Activated CD8-positive, alpha-beta memory T cell treated with anti-CD3 and anti-CD28 coated beads, Interleukin-2, amount 10 ng/mL, durations not matched to agents 7 days and 5 days (primary cell): ENCODE measurements at places on chromosomes 6 and 20.

- H3K4me1 ChIP-seq, result peaks cover 31% of the 10 kb centered on the region
- no peak overlapping the region for H3K27ac ChIP-seq
- H3K36me3 ChIP-seq, result peaks cover 12% of the 10 kb centered on the region
- no peak for DNase-seq
Observed at GRCh38 chr20:33399924-33400323, 1.4 kb downstream of the CDK5RAP1 start.

DNA sequence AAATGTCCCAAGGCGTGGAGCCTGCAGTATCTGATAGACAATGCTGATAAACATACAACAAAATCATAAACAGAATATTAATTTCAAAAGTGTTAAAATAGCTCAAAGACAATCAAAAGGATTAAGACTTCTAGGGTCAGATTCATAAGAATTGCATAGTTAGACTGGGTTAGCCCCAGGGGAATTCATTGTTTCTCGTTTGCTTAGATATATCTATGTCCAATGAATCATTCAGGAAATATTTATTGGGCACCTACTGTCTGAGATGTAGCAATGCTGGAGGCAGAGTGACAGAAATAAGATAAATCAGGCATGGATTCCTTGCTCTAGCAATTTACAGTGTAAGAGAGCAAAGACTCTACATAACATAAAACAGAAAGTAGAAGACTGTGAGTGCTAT is 124.4 kb upstream of the PRL start:
- no peaks in the 10 kb centered on the region for H3K27me3 ChIP-seq
- H3K4me3 ChIP-seq, result no peak overlapping the region
- H3K4me1 ChIP-seq, result no peaks in the 10 kb centered on the region
- H3K27ac ChIP-seq, result no peak overlapping the region
- DNase-seq, result no peak
- no peaks in the 10 kb centered on the region for H3K36me3 ChIP-seq

DNA sequence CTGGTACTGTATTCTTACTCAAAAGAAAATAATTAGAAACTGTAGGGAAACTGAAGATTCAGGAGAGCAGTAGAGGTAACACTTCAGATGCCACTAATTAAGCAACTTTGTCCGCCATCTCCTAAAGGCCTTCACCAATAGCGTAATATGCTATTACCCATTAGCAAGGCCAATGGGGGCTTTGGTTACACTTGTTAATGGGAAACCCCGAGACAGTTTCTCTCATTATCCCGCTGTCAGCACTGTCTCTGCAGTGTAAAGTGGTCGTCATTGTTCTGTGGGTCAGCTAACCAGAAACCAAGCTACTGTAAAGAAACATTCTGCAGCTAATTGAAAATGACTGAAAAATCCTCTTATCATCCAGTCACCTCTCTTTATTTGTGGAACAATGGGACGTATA is 468.0 kb upstream of the POU3F2 start:
- no peak overlapping the region for H3K4me3 ChIP-seq
- H3K36me3 ChIP-seq, result no peaks in the 10 kb centered on the region
- H3K27me3 ChIP-seq, result no peaks in the 10 kb centered on the region
- no peak overlapping the region for H3K27ac ChIP-seq

DNA sequence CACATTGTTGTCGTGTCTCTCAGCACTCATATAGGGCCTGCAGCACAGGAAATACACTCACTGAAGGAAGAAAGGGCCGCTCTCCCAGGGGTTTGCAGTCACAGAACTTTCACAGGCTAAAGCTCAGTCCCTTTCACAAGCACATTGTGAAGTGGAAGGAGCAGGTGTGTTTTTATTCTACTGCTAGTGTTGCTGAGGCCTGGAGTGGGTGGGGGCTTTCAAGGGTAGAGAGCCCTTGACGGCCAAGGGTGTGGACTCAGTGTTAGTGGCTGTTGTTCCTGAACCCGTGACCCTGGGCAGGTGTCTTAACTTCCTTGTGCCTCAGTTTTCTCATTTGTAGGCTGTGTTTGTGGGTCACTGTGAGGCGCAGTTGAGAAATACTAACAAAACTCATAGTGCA is 66.2 kb upstream of the SLC22A1 start:
- no peak for DNase-seq
- H3K27me3 ChIP-seq, result no peaks in the 10 kb centered on the region
- H3K27ac ChIP-seq, result peak overlapping the region; percentile 14
- peaks cover 28% of the 10 kb centered on the region for H3K4me1 ChIP-seq
- H3K36me3 ChIP-seq, result peaks cover 49% of the 10 kb centered on the region

DNA sequence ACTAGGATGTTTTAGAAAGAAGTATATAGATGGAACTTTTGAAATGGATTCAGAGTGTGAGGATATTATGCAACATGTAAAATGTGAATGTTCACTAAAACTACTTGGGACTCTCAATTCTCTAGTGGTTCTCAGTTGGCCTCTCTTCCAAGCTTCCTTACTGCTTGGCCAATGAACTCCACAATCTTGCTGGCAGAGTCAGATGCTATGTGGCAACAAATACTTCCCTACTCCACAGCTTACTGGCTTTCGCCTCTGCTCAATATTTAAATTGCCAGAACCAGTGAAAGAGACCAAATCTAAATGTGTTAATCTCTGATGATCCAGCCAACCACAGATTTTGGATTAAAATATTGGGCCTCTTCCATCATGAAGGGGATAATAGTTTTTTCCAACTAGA is 138.4 kb downstream of the HTR1B start:
- no peaks in the 10 kb centered on the region for H3K4me1 ChIP-seq
- no peak overlapping the region for H3K4me3 ChIP-seq
- H3K27ac ChIP-seq, result no peak overlapping the region
- H3K27me3 ChIP-seq, result no peaks in the 10 kb centered on the region
- no peaks in the 10 kb centered on the region for H3K36me3 ChIP-seq
- DNase-seq, result no peak

DNA sequence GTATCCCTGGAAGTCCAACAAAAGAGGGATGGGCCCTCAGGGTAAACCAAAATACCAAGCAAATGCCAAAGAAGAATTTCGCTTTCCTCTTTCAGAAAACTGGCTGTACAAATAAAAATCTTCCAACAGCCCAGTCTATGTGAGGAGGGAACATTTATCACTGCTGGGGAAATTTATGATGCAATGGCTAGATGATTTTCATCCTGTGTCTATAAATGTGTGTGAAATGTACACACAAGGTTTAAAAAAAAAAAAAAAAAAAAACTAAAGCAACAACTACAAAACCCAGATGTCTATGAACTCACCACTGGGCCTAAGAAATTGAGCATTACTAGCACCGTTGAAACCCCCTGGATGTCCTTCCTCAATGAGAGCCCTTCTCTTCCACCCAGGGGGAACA is 68.7 kb upstream of the SLC4A11 start:
- no peaks in the 10 kb centered on the region for H3K27me3 ChIP-seq
- no peak overlapping the region for H3K27ac ChIP-seq
- H3K4me1 ChIP-seq, result peaks cover 4% of the 10 kb centered on the region
- H3K4me3 ChIP-seq, result no peak overlapping the region

DNA sequence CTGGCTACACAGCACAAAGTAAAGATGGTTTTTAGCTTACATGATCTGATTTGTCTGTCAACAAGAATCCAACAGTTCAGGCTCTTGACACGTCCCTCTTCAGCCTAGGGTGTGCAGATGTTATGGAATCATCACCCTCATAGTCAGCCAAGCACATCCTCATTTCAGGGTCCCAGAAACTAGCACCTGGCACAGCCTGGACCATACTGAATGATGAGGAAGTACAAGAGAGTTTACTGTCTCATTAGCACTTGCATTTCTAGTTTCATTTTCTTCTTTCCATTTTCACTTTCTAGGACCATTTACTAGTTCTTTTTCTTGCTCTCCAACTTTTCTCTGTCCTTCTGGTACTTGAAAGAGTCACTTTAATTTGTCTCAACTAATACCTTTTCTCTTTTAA is 6.5 kb downstream of the RIPOR2 start:
- H3K4me3 ChIP-seq, result peak overlapping the region; percentile 84
- peak overlapping the region; percentile 97 for H3K27ac ChIP-seq
- peaks cover 86% of the 10 kb centered on the region for H3K4me1 ChIP-seq
- peaks cover 55% of the 10 kb centered on the region for H3K36me3 ChIP-seq

- H3K36me3 ChIP-seq, result no peaks in the 10 kb centered on the region
- H3K27me3 ChIP-seq, result peaks cover 82% of the 10 kb centered on the region
- H3K27ac ChIP-seq, result no peak overlapping the region
- no peak for DNase-seq
- H3K4me1 ChIP-seq, result peaks cover 16% of the 10 kb centered on the region
Observed at GRCh38 chr6:7727086-7727945, 1.4 kb downstream of the BMP6 start.

DNA sequence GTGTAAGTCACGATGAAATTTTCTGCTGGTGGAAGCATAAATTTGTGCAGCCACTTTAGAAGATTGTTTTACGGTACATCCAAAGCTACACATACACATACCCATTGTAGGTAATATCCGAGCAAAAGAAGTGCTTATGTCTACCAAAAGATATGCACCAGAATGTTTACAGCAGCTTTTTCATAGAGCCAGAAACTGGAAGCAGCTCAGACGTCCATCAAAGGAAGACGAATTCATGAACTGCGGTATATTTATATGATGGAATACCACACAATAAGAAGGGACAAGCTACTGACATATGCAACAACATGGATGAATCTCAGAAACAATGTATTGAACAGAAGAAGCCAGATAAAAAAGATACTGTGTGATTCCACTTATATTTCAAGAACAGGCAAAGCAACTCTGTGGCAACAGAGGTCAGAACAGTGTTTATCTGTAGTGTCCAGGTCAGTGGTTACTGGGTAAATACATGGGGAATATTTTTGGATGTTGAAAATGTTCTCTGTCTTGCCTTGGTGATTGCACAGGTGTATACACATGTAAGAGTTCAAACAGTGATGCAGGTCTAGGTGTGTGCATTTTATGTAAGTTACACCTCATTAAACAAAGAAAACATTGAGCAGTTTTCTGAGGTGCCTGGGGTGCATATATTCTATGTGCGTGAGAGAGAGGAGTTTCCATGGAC is 51.9 kb upstream of the EXOC2 start:
- peaks cover 2% of the 10 kb centered on the region for H3K27me3 ChIP-seq
- DNase-seq, result no peak
- H3K4me3 ChIP-seq, result no peak overlapping the region
- H3K27ac ChIP-seq, result no peak overlapping the region

GRCh38 chr6:101108286-101108685 is 227.2 kb upstream of the ASCC3 start:
- no peaks in the 10 kb centered on the region for H3K36me3 ChIP-seq
- no peak for DNase-seq
- no peak overlapping the region for H3K27ac ChIP-seq
- no peaks in the 10 kb centered on the region for H3K4me1 ChIP-seq
- no peaks in the 10 kb centered on the region for H3K27me3 ChIP-seq
- no peak overlapping the region for H3K4me3 ChIP-seq

DNA sequence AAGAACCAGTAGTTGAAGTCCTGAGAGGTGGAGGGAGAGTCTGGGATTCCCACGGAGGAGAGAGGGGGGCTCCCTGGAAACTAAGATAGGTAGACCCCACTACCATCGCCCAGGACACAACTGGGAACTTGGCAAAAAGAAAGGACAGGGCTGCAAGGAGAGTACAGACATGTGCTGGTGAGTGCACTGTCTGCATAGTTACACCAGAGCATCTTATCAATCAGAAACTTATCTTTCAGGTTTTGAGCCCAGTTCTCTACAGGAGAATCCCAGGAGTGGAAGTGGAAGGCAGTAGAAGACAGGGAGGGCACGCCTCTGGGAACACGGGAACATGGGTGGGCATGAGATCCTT is 12.2 kb downstream of the NFKBIL1 start:
- peaks cover 27% of the 10 kb centered on the region for H3K27me3 ChIP-seq
- H3K36me3 ChIP-seq, result peaks cover 35% of the 10 kb centered on the region
- H3K4me3 ChIP-seq, result peak overlapping the region; percentile 26
- H3K27ac ChIP-seq, result peak overlapping the region; percentile 82
- DNase-seq, result no peak

- H3K4me3 ChIP-seq, result no peak overlapping the region
- H3K4me1 ChIP-seq, result peaks cover 4% of the 10 kb centered on the region
- H3K36me3 ChIP-seq, result no peaks in the 10 kb centered on the region
- no peak overlapping the region for H3K27ac ChIP-seq
- no peak for DNase-seq
- no peaks in the 10 kb centered on the region for H3K27me3 ChIP-seq
Observed at GRCh38 chr6:35234901-35235300, 21.1 kb downstream of the SCUBE3 start.

DNA sequence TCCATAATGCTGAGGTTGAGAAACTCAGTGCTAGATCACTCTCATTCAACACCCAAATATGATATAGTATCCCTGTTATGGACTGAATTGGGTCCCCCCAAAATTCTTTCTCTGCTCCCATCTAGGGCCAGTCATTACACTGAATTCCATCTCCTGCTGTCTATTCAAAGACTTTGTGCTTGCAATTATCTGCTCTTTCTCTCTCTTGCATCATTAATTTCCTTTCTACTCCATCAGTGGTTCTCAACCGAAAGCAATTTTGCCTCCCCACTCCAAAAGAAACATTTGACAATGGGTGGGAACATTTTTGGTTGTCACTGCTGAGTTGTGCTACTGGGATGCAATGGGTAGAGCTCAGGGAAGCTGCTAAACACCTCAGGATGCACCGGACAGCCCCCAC is 271.5 kb upstream of the CDYL start:
- H3K36me3 ChIP-seq, result no peaks in the 10 kb centered on the region
- no peak overlapping the region for H3K4me3 ChIP-seq
- no peak for DNase-seq
- H3K27ac ChIP-seq, result no peak overlapping the region

DNA sequence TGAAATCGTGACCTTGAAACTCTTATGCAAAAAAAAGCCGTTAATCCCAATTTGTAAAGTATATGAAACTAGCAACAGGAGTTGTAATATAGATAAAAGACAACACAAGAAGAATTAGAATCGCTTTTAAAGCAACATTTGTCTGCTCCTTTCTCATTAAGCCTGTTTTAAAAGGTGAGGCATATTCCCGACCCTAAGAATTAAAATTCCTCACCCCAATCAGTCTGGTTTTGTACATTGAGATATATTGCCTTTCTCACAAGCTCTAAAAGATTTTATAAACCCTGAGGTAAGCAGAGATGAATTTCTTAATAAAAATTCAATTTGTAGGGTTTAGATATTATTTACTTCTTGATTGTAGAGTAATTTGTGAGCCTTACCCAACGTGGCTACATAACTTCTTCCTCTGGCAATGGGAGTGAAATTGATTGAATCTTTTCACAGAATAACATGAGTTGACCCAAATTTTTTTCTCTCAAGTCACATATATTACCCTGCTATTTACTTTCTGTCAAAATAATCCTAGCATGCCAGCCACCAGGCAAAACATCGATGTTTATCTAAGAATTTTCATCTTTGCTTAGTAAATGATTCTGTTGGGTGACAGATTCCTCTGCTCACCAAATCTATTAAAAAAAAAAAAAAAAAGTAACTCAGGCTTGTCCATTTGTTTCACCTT is 173.7 kb downstream of the HACE1 start:
- H3K27ac ChIP-seq, result no peak overlapping the region
- H3K4me3 ChIP-seq, result no peak overlapping the region
- DNase-seq, result no peak
- H3K27me3 ChIP-seq, result no peaks in the 10 kb centered on the region
- peaks cover 10% of the 10 kb centered on the region for H3K4me1 ChIP-seq

DNA sequence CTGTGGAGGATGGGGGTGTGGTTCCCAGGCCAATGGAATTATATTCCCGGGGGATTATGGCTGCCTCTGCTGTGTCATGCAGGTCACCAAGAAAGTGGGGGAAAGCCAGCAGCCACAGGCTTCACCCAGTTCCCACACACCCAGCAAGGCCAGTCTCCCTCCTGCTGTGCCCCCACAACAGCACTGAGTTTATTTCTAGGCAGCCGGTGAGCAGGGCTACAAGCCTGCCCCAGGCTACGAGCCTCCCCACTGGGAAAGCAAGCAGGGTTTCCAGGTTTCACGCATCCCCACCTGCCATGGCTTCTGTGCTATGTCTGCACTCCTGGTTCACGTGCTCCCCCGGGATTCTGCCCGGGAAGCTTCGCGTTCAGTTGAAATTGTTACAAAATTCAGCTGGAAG is 72.6 kb downstream of the ERMARD start:
- H3K36me3 ChIP-seq, result no peaks in the 10 kb centered on the region
- no peaks in the 10 kb centered on the region for H3K4me1 ChIP-seq
- H3K27ac ChIP-seq, result no peak overlapping the region
- H3K27me3 ChIP-seq, result peaks cover 60% of the 10 kb centered on the region
- H3K4me3 ChIP-seq, result no peak overlapping the region
- peak; percentile 23 for DNase-seq
